Fibroblast of mammary gland (primary cell): ENCODE measurements at places on chromosomes 5 and 9.

- DNase-seq, result no peak
Observed at GRCh38 chr5:147860641-147861025, 17.9 kb upstream of the SCGB3A2 start.

DNA sequence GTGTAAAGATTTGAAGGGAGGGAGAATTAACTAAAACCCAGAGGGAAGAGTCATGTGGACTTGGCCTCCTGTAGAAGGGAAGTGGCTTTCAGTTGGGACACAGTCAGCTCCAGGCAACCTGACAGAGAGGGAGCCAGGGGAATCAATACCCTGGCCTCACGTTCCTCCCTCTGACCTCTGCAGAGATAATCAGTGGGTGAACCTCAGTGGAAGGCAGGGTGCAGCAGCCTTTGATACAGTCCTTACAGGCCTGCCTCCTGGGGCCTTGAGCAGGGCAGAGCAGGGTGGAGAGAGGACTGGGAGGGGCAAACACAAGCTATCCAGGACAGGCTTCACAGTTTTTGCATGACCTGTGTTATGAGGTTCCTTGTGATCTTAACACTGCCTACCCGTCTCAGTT lies 61.9 kb upstream of the GPBP1 start:
- no peak for DNase-seq

DNA sequence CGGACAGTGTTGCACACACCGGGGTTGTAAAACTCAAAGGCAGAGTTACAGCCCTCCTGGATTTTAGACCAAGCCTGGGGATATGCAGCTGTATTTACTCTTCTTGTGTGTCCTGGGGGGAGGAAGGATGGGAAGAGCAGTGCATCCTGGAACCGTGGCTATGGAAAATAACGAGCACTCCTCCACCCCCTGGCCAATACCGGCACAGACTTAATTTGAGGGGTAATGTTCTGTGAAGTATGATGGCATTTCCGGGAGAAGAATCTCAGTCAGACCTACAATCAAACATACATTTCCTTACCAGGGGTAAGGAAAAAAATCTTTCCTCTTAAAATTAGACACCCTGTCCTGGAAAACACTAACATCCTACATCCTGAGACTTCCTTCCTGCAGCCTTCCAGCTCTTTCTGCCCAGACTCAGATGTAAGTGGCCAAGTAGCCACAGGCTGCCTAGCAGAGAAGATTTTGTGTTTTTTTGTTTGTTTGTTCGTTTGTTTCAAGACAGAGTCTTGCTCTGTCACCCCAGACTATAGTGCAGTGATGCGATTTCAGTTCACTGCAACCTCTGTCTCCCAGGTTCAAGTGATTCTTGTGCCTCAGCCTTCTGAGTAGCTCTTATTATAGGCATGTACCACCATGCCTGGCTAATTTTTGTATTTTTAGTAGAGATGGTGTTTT lies 11.0 kb upstream of the ERMP1 start:
- no peak for DNase-seq

- DNase-seq, result no peak
Observed at GRCh38 chr5:135482381-135482933, 30.3 kb upstream of the TIFAB start.

DNA sequence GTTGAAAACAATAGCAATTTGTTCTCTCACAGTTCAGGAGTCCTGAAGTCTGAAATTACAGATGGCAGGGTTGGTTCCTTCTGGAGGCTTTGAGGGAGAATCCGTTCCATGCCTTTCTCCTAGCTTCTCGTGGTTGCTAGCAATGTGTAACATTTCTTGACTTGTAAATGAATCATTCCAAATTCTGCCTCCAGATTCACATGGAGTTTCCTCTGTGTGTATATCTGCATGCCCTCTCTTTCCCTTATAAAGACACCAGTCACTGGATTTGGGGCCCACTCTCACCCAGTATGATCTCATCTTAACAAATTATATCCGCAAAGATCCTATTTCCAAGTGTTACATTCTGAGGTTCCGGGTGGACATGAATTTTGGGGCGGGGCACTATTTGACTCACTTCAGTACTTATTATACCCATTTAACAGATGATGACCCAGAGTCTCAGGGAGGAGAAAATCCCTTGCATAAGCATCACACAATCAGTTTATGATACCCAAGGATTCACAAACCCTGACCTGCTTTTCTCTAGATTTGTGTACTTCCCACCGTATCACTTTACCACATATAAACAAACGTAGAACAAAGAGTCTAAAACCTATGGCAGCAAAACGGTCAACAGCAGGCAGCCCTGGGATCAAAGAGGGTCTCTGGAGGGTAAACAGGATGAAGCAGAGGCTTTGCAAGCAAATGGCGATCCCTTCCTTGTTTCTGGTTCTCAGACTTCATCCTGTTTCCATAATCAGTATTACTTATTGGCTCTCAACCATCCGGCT lies 93.7 kb downstream of the C9orf152 start:
- peak; percentile 61 for DNase-seq

DNA sequence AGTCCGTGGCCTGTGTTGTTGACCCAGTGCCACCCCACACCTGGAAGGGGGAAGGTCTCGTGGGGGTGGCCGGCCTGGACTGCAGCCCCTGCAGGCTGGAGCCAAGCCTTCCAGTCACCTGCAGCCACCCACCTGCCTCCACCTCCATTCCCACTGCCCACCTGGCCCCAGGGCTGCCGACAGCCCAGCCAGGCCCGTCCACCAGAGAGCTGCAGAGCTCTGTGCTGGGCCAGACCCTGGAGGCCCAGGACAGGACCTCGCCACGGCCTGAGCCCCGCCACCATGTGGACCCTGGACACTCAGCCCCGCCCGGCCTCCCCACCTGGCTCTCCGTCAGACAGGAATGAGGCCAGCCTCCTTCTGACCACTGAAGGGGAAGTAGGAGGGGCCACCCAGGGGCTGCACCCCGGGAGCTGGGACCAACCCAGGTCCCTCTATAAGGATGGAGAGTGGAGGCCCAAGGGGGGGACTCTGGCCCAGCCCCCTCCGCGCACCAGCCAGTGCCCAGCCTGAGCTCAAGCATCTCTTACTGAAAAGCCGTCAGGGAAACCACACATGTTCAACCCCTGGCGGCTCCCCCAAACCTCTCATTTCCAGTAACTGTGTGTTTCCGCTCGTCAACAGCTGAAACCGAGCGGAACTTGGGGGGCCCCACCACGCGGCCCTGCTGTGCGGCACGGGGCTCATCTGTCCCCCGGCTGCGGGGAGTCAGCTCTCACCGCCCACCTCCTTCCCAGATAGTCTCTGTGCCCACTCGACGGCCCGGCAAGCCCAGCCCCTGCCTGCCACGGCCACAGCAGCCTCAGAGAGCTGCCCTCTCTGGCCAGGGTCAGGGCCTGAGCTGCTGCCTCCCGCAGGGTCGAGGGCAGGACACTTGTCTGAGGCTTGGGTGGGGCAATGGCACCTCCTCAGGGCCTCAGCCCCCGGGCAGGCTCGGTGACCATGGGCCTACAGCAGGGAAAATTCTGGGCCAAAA lies 12.8 kb downstream of the NOTCH1 start:
- no peak for DNase-seq

DNA sequence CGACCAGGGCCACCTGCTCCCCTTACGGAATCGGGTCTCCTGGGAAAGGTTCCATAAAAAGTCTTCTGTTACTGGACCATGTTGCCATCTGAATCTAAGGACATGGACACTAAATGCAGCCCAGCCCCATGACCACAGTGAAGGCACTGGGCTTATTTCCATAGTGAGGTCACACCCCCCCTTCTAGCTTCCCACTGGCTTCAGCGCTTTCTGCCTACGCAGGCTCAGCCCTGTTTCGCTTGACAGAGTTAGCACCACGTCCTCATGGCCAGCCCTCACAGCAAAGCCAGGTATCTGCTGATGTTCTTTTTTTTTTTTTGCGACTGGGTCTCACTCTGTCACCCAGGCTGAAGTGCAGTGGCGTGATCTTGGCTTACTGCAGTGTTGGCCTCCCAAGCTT lies 14.1 kb downstream of the UCK1 start:
- DNase-seq, result no peak

- peak; percentile 27 for DNase-seq
Observed at GRCh38 chr5:1975898-1976765, 93.4 kb upstream of the IRX4 start.

DNA sequence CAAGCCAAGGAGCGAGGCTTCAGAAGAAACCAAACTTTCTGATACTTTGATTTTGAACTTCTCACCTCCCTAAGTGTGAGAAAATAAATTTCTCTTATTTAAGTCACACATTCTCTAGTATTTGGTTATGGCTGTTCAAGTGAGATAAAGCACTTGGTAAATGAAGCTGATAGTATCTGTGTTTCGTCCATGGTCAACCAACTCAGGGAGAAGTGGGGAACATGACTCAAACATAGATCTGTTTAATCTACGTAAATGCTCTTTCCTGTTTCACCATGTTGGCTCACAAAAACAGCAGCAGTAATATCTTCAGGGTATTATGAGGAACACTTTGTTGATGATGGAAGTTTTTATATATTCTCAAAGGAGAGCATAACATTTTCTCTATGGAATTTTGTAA lies 2167.2 kb upstream of the C9orf72 start:
- no peak for DNase-seq

GRCh38 chr5:173859408-173860159 lies 28.6 kb upstream of the CPEB4 start:
- no peak for DNase-seq

DNA sequence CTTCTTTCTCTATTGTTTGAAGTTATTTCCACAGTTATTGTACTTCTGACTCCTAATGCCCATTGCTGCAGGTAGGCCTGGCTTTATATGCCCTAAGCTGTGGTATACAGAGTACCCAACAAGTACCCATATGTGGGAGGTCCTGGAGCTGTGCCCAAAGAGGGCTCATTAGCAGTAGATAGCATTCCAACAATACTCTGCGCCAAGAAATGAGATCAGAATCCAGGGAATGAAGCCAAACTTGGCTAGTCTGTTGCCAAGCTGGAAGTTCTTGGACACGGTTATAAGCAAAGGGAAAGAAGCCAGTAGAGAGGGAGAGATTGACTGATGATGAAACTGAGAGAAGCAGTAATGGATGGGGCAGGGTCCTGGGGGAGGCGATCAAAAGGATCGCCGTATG lies 29.7 kb upstream of the FAM169A start:
- peak; percentile 80 for DNase-seq

GRCh38 chr9:133506653-133507038 lies 18.1 kb downstream of the MYMK start:
- peak; percentile 97 for DNase-seq

DNA sequence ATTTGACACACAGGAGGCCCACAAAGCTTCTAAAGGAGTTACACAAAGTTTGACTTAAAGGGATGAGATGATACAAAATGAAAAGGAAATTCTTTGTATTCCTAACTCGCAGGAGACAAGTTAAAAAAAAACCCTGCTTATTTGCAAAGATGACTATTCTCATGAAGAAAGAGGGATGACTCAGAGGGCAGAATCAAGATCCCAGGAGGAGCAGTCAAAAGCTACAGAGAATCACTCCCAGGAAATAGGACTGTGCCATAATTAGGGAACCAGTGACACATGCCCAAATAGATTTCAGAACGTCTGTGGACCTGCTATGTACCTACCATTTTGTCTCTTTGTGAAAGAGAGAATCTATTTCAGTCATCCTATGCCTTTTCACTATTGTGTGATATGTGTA lies 103.5 kb upstream of the ARRDC3 start:
- peak; percentile 80 for DNase-seq

DNA sequence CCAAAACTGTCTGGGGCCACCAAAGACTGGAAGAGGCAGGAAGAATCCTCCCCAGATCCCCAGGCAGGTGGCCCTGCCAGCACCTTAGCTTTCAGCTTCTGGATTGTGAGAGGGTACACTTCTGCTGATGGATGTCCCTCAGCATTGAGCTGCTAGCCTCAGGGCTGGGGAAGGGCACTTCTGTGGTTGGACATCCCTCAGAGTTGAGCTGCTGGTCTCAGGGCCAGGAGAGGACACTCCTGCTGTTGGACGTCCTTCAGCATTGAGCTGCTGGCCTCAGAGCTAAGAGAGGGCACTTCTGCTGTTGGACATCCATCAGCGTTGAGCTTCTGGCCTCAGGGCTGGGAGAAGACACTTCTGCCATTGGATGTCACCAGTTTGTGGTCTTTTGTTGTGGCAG lies 83.8 kb upstream of the FCN1 start:
- no peak for DNase-seq

- no peak for DNase-seq
Observed at GRCh38 chr5:151864061-151864748, 60.4 kb downstream of the GLRA1 start.

- peak; percentile 95 for DNase-seq
Observed at GRCh38 chr5:33781286-33781685, 110.5 kb downstream of the ADAMTS12 start.

- DNase-seq, result no peak
Observed at GRCh38 chr5:128353441-128354107, 184.5 kb downstream of the FBN2 start.

DNA sequence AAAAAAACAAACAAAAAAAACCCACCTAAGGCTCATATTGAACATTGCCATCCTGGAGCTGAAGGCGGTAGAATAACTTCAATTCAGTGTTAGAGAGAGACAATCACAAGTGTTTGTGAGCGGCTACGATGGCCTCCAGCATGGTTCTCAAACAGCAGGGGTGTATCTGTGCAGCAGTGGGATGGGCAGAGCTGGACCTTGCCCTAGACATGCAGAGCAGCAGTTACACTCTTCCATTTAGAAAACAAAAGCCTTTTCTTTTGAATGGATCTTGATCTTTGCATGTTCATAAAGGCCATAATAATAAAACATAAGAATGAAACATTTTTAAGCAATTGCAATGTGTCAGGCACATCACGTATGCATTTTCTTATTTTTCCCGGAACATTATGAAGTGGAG lies 50.3 kb downstream of the ARHGAP26 start:
- no peak for DNase-seq

GRCh38 chr9:101731429-101731828 lies 7.0 kb downstream of the GRIN3A start:
- DNase-seq, result no peak

- DNase-seq, result no peak
Observed at GRCh38 chr9:122367774-122368460, 2.9 kb upstream of the PTGS1 start.

GRCh38 chr5:160638161-160638742 lies 213.8 kb downstream of the ATP10B start:
- DNase-seq, result no peak

DNA sequence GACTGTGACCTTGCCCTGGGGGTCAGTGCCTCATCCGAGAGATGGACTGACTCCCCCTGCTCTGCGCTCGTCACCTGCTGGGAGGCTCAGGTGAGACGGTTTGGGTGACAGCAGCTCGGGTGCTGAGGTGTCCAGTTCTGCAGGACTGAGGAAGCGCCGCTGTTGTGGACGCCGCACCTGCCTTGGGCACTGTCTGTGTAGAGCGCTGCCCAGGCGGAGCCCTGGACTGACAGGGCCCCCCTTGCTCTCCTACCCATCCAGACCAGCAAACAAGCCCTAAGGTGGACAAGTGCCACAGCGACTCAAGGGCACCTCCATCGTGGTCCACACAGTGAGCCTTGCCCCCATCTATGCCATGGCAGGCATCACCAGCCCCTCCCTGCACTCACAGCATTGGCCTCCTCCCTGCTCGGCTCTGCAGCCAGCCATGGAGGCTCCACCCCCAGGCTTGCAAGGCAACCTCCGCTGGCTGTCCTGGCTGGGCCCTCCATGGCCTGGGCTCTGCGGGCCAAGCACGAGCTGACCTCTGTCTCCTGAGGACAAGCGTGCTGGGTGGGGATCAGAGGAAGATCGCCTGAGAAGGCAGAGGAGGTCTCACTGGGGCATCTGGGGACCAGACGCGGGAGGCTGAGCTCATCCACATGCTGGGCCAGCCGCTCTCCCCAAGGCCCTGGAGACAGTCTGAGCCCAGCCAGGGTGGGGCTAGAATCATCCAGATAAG lies 87.1 kb upstream of the COL5A1 start:
- peak; percentile 42 for DNase-seq
